ENCODE measurements at places on chromosomes 5 and 9.
A peak's percentile ranks its signal among the peaks of the same experiment; 100 is the strongest.

DNA sequence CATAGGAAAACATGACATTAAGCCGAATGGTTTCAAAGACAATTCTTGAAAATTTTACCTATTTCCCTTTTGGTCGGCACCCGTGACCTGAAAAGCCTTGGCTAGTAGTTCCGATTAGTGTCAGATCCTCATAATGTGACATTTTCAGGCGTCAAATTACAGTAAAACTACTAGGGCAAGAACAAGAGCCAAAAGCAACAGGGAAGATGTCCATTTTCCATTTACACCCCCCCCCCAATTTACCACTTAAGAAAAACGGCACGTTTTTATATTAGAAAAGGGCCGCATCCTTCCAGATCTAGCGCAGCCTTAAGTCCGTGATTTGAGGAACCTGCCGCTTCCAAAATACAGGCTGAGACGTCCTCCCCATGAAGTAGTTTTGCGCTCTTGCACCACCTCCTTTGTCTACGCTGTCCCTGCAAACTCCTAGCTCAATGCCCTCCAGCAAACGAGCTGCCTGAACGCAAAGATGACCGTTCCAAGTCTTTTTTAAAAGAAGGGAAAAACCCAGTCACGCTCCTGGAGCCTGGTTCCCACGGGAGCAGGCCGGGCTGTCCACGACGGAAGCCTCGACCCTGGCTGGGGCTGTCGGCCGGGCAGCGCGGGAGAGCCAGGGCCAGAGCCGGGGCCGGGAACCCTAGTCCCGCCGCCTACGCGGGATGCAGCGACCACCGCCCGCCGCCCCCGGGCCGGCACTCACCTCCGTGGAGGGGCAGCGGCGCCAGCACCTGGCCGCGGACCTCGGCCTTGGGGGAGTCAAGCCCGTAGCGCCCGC, 616 bp downstream of the RNF130 start:
- peak; percentile 52 for DNase-seq

- DNase-seq, result peak; percentile 45
These were observed 3.1 kb upstream of the LRRC70 start for GRCh38 chr5:62575489-62575888.

GRCh38 chr5:148788636-148789035, 37.8 kb upstream of the ADRB2 start:
- DNase-seq, result no peak

GRCh38 chr5:150599917-150600511, 40.4 kb upstream of the SYNPO start:
- no peak for DNase-seq

GRCh38 chr9:127754099-127755060, 19.3 kb upstream of the TOR2A start:
- DNase-seq, result no peak

DNA sequence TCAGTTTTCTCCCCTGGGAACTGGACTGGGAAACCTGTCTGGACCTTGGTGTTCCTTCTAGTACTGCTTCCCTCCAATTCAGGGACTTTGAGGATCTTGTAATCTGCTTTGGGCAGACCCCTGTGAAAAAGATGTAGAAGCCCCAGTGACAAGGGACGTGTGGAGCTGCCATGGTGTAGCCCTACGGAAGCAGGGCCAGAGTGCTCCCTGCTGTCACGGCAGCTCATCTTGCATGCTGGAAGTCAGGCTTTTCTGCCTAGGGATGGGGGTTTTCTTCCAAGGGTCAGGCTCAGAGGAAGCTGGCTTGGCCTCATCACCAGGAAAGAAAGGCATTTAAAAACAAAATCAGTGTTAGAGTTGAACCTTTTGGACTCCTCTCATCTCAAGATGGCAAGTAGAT, 86.4 kb downstream of the AMBP start:
- no peak for DNase-seq

GRCh38 chr5:158123595-158123994, 264.6 kb upstream of the CLINT1 start:
- no peak for DNase-seq

DNA sequence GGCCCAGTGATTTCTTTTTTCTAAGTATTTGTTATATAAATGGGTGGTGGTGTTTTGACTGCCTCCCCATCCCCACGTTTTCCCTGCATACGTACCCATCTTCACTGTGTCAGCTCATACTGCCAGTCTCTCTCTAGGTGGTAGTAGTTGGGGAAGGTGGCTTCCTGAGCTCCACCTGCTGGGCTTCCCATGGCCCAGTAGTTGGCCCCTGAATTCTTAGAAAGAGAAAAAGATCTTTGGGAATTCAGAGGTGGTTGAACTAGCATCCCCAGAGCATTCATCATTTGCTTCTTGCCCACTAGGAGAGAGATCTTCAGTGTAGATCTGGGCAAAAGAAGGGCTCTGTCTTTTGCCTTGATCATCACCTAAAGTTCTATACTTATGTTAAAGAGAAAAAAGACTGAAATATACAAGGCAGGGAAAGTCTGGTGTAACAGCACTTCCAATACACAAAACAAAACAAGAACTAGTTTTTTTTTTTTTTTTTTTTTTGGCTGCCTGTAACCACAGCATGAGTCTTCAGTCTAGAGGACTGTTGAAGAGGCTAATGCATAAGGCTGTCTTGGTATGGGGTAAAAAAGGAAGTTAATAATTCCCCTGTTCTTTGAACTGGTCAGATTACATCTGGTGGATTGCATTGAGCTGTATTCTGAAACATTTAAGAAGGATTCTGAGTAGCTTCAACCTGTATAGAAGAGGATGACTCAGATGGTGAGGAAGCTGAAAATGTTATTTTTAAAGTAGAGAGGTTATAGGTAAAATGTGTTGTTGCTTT, 128.7 kb downstream of the ATG10 start:
- no peak for DNase-seq

GRCh38 chr9:136808075-136808805, 492 bp downstream of the RABL6 start:
- peak; percentile 74 for DNase-seq

DNA sequence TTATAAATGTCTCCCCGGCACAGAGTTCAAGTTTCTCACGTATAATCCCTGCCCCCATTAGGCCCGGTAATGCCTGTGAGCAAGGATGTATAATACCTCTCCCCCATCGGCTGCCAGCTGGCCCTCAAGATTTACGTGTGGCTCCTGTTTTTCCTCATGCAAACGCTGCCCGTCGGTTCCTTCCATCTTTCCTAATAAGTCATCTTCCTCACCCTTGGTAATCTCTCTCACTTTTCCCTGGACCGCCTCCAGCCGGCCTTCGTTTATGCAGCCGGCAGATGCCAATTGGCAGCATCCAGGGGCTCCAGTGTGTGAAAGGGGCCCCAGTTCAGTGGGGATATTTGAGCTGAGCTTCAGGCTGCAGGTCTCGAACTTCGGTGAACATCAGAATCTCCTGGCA, 86.5 kb upstream of the NEURL1B start:
- no peak for DNase-seq

DNA sequence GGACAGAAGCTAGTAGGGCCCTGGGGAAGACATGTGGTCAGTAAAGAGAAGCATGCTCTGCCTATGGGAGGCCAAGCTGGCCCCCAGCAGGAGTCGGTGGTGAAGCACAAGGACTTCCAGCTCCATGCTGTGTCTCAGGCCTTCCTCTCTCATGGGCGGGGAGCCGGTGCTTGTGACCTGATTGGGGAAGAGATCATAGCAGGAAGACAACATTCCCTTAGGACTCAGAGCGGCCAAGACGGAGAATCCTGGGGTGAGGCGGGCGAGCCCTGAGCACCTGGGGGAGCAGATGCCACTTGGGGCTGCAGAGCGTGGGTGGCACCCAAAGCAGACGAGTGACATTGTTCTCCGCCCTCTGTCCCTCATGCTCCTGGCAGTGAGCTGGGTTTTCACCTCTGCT, 33.3 kb upstream of the CNOT6 start:
- DNase-seq, result no peak

DNA sequence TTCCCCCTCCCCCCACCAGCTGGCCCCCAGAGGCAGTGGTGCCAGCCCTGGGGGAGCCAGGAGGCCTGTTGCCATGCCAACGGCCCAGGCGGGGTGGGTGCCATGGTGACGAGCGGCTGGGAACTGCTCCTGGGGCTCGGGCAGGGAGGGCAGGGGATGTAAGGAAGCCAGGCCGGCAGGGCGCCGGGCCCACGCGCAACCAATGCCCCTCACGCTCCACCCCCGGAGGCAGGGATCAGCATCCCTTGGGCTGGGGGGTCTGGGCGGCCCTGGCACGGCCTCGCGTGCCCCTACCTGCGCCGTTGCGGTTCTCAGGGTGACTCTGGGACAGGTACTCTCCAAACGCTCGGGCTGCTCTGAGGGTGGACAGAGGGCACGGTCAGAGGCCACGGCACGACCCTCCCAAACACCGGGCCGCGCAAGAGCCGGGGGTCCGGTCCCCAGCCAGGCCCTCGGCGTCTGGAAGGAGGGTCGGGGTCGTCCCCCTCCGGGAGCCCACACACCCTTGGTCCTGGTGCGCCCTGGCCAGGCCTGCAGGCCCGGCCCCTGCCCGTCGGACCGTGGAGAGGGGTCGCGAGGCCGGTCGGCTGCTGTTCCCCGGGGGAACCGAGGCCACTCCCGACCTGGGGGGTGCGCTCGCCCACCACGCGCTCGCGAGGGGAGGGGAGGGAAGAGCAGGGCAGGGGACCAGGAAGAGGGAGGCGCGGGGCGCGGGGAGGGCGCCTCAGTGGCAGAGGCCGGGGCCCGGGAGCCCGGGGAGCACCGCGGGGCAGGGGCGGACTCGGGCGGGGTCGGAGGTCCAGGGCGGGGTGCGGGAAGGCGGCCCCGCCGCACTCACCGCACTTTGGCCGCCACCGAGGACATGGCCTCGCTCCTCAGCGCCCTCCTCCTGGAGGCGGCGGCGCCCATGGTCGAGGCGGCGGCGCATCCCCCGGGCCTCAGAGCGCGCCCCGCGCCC, 661 bp downstream of the NSMF start:
- DNase-seq, result peak; percentile 67

- no peak for DNase-seq
These were observed 250.9 kb downstream of the PSAT1 start for GRCh38 chr9:78547831-78548230.

DNA sequence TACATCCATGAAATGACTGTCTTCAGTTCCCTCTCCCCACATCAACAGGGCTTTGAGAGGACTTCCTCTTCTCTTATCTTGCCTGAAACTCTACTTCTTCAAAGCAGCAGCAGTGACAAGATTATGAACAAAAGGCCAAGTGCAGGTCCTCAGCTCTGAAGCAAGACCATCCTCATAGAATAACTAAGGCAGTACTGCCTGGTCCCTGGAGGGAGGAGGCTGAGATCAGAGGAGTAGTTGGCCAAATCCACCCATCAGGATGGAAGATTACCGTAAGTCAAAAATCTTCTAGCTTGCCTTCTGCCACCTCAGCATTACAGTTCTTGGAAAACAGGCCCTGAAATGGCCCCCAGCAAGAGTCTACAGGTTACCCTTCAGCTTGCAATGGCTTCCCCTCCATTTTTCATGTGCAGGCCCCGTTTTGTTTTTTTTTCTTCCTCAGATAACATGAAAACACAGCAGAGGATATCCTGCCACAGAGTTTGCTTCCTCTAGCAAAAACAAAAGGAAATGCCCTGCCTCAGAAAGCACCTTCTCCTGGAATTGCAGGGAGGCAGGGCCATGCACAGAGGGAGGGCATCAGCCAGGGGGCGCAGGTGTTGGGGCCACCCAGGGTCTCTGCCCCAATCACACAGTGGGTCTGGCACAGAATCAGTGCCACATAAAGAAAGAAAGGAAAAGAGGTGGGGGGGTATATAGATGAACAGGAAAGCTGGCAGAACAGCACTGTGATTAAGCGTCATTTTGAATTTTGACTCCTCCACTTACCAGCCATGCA, 40.0 kb downstream of the KLHL3 start:
- peak; percentile 3 for DNase-seq

DNA sequence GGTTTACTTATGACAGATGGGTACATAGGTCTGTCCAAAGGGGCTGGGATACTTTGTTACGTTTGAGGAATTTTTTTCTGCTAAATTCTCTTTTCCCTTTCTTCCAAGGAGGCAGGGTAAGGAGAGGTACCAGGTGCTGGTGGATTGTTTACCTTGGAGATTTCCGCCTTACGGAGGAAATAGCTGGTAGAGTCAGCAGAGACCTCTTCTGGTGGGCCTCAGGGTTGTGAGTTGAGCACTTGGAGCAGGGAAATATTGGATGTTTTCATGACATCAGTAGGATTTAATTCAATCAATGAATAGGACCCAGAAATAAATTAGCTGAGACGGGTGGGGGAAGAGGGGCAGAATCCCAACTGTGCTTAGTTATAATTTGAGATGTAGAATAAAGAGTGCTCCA, 60.0 kb upstream of the TAF11L2 start:
- DNase-seq, result no peak

DNA sequence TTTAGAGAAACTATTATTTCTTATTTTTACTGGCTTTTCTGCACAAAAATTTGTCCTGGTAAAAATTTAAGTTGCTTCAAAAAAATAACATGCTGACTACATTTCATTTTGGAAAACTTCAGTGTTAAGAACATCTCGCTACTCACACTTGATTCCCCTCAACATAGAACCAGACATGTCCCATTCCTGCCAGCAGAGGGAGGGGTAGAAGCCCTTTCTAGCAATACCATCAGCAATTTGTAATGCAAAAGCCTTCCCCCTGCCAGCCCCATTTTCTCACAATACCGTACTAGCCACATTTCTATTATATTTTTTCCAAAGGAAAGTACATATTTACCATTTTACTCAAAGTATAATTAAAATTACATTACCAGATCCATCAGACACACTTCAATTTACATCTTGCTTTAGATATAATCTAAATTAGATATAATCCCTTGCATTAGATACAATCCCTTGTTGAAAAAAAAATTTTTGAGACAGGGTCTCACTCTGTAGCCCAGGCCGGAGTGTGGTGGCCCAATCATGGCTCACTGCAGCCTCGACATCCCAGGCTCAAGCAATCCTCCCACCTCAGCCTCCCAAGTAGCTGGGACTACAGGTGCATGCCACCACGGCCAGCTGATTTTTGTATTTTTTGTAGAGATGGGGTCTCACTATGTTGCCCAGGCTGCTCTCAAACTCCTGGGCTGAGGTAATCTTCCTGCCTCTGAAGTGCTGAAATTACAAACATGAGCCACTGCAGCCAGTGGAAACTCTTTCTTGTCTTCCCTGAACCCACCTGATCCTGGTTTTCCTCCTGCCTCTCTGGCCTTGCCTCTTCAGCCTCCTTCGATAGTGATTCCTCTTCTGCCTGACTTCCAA, 39.6 kb upstream of the IDNK start:
- DNase-seq, result peak; percentile 47

GRCh38 chr5:111551569-111552275, 39.4 kb upstream of the STARD4 start:
- no peak for DNase-seq

GRCh38 chr9:131065599-131065998, 30.7 kb upstream of the AIF1L start:
- DNase-seq, result no peak
